ENCODE measurements at places on chromosomes 1 and 21.

- DNase-seq: no peak
These were observed 67.9 kb downstream of the KAZN start for GRCh38 chr1:14666373-14666772.

- DNase-seq: no peak
These were observed 196.7 kb upstream of the DAB1 start for GRCh38 chr1:57620605-57621004.

GRCh38 chr1:5995871-5996630 lies 3.8 kb upstream of the NPHP4 start:
- DNase-seq: no peak

DNA sequence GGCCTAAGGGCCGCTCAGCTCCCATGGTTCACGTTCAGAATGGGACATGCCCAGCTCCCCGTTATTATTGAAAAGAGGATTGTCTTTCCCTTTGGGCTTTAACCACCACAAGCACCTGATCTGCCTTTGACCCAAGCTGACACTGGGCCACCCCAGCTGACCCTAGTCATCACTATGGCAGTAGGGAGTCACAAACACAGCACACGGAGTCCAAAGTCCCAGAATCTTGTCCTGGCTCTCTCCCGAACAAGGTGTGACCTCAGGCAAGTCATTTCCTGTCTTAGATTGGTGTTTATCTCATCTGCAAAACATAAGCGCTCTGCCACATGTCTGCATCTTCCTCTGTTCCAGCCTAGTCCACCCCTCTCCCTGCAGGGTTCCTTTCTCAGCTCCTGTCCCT lies 31.5 kb downstream of the IGFN1 start:
- DNase-seq: no peak

DNA sequence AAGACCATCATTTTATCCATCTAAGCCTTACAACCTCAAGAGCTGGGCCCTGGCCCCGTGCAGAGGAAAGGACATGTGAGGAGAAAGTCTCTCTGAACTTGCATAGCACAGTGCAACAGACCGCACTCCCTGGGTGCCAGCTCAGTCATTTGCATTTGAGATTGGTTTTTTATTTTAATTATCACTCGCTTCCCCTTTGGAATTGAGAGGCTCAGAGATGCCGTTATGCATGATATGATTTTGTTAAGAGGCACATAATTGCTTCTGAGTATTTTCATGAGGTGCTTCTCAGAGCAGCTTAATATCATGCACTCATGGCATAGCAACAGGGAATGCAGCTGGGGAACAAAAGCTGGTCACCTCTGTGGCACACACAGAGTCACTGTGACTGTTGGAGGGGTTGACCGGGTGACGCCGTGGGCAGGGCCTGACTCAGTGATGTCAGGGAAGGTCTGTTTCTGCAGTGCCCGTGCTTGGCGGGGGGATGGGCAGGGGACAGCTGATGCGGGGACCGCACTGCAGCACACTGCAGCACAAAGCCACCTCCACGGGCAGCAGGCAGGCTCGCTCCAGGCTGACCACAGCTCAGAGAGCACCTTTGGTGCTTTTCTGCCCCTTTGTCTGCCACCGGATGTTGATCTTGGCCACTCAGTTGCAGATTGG lies 43.2 kb upstream of the VAMP3 start:
- DNase-seq: no peak

- no peak for DNase-seq
These were observed 19.7 kb upstream of the LMX1A start for GRCh38 chr1:165376041-165376810.

DNA sequence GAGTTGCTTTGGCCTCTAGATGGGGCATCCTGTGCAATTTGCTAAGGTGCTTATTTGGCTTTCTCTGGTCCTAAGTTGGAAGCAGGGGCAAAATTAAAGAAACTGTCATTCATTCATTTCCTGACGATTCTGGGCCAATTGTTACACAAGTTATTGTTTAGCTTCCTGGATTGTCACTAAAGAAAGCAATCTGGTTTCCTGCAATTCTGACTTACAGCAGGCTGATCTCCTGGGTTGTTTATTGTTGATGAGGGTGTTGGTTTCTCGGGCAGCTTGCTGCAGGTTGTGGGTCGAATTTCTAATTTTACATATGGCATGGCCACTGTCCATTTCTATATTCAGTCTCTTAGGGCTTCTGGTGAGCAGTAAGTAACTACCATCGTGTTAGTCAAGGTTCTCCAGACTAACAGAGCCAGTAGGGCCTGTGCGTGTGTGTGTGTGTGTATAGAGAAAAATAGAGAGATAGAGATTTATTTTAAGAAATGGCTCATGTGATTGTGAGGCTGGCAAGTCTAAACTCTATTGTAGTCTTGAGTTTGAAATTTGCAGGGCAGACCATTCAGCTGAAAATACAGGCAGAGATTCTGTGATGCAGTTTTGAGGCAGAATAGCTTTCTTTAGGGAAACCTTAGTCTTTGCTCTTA lies 30.4 kb downstream of the CTH start:
- DNase-seq: no peak

DNA sequence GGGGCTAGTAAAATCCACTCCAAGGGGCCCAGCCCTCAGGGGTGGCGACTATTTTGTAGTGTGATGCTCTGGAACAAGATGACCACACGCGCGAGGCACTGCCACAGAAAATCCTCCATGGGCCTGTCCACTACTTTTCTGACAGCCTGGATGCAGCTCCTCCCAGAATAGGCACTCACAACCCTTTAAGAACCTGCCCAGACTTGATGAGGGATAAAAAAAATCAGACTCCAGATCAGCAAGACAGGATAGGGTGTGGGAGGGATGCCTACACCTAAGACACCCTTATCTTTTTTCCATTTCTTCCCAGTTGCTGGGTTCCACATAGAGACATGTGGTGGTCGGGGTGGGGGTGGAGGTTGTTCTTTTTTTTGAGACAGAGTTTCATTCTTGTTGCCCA lies 33.5 kb downstream of the PCAT6 start:
- DNase-seq: no peak
